ENCODE measurements at places on chromosomes 1 and 21.

- peak; percentile 6 for DNase-seq
Measured at GRCh38 chr1:86018283-86018923, 138.2 kb downstream of the COL24A1 start.

- DNase-seq, result peak; percentile 91
Measured at GRCh38 chr1:160284220-160284781, 632 bp downstream of the PEX19 start.

DNA sequence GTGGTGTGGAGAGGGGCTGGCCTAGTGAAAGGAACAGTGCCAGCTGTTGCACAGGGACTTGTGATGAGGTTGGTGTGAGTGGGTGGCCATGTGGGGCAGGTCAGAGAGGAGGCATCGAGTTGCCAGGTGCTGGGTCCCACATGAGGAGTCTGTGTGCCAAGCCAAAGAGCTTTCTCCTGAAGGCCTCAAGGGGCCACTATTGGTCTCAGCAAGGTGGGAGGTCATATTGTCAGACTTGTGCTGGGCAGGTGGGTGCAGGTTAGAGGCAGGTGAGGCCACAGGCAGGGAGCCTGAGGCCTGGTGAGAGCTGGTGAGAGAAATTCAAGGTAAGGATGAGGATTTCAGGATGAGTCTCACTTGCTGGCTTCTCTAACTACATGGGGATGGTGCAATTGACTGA, 256.8 kb downstream of the DISC1 start:
- no peak for DNase-seq

GRCh38 chr1:64866689-64867088, 99.7 kb downstream of the JAK1 start:
- no peak for DNase-seq

DNA sequence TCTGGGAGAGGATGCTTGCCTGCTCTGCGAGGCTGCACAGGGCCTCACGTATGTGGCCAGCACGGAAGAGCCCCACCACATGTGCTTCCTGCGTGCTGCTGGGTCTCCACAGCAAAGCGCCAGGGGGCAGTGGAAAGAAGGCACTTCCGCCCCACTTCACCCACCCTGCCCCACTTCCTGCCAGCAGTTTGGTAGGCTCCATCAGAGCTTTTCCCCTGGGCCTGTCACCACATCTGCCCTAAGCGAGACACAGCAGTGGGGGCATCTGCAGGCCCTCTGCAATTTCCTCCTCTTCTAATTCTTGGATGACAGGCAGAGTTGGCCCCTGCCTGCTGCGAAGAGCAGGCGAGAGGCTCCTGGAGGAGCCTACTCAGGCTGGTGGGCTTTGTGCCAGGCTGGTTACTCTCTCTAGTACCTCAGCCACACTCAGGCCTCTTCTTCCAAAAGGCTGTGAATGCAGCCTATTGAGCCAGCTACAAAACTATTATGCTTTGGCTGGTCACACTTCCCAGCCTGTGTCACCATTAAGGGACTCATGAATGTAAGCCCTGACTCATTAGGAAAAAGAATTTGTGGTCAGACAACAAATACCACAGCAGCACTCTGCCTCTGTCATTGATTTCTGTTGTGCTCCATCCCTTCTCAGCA, 25.0 kb downstream of the CD244 start:
- no peak for DNase-seq

GRCh38 chr1:107870696-107871095, 94.3 kb downstream of the VAV3 start:
- no peak for DNase-seq

DNA sequence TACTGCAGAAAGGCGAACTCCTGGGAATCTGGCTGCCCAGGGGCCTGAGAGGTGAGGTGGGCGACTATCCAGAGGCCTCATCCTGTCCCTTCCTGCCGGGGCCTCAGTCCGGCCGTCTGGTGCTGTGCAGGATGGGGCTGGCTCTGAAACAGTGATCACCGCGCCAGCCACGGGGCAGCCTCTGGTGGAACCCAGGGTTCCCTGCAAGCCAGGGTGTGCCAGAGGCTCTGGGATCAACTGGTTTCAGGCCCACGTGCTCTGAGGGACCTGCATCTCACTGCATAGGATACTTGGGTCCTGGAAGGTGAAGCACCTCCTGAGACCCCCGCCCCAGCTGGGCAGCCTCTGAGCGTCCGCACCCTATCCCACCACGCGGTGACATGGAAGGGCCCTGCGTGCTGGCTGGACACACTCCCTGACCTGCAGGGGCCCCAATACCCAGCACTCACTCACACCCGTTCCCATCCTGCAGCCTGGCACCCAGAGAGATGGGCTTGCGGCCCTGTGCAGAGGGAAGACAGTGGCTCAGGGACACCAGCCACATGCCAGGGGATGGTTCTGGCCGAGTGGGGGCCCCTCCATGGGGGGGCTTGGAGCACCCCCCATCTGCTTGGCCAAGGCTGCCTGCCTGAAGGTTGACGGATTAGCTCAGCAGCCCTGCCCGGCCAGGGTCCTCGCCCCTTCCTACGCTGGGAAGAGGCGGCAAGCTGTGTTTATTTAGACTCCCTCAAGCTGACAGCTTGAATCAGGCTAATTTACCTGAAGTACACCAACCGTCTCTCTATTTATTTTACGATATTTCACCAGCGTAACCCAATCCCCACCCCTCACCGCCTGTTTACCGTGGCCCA, 64.3 kb upstream of the TTC34 start:
- no peak for DNase-seq

DNA sequence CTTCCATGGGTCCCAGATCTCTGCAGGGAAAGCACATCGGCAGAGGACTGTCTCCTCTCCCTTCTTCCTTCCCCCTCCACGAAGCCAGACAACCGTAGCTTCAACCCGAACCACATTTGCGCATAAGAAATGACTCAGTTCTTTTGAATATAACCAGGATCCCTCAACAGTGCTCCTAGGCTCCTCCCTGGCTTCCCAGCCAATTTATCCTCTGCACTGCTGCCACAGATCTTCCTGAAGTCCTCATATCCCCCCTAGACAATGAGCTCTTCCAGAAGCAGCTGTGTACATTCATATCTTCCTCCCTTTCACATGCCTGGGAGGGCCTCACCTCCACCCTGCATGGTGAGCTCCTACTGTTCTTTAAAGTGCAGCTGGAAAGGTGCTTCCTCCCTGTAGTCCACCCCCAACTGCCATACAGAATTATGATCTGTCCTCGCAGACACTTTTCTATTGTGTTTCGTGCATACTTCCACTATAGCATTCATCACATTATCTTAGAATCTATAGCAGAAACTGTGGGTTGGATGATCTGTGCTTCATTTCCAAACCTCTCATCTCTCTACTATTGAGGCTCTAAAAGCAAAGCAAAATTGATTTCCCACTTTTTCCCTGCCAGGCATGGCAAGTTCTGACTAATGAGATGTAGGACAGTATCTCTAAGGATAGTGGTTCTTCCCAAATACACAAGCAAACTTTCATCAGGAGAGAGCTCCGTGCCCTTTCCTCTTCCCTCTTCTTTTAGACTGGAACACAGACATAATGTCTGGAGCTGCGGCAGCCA, 179.3 kb upstream of the HMGB4 start:
- no peak for DNase-seq

DNA sequence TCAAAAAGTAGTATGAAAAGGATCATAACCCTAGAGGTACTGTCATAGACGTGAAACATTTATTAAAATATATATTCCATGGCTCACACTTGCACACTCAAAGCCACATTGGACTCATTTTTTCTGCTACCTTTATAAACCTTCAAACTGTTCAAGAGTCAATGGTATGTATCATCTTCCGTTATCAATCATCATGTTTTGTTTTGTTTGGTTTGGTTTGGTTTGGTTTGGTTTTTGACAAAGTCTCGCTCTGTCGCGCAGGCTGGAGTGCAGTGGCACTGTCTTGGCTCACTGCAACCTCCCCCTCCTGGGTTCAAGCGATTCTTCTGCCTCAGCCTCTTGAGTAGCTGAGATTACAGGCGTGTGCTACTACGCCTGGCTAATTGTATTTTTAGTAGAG, 1.8 kb downstream of the IFNAR2 start:
- no peak for DNase-seq

Data from inflammatory macrophage treated with lipopolysaccharide for 1 hour (primary cell).